ENCODE measurements at places on chromosomes 13 and 19. TPM values are rescaled to one million over a fixed set of nuclear protein-coding genes. Genes with fewer than 3 reads are reported as not detected.

- no peak for DNase-seq
These were observed 21.3 kb downstream of the ZNF77 start for GRCh38 chr19:2923510-2923909.

DNA sequence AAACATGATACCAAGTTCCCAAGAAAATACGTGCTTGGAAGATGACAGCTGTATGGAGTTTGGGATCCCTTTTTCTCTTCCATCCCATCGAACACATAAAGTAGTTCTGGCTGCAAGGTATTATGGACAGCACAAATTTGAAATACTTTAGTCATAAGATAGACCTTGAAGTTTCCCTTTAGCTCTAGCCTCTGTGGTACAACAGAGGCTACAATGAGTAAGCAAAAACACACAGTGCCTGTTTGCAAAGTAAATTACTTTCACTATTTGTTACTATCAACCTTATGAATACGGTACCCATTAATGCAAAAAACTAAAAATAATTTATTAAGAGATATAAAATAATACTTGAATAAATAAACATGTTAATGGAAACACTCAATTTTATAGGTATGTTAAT is 21.0 kb upstream of the LRCH1 start:
- no peak for DNase-seq

The LGALS4 gene
- total RNA-seq: 1.2 TPM

DNA sequence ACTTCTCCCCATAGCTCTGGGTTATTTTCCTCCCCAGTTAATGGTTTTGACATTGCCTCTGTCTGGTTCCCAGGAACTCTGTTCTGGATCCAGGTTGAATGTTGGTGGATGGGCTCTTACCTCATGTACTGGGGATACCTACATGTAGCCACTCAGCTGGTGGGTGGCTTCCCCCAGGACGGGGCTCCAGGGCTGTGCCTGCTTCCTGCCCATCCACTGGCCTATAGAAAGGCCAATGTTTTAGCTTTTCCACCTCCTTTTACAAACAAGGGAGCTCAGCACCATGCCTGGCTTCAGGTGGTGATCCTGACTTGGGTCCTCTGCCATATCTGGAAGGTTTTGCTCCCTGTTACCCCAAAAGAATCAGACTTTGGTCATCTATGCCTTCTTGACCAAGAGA is 120.2 kb downstream of the AKAP11 start:
- DNase-seq: no peak
